ENCODE measurements at places on chromosomes 12 and 14. TPM values are rescaled to one million over a fixed set of nuclear protein-coding genes. Genes with fewer than 3 reads are reported as not detected.

Gene MYF5
- total RNA-seq = not detected

Gene AMHR2
- not detected for total RNA-seq

Gene ADAMTS20
- total RNA-seq = not detected

Gene CHURC1
- total RNA-seq = 50.2 TPM

Gene GSG1
- total RNA-seq = 1.1 TPM

Gene TMEM179
- not detected for total RNA-seq

DNA sequence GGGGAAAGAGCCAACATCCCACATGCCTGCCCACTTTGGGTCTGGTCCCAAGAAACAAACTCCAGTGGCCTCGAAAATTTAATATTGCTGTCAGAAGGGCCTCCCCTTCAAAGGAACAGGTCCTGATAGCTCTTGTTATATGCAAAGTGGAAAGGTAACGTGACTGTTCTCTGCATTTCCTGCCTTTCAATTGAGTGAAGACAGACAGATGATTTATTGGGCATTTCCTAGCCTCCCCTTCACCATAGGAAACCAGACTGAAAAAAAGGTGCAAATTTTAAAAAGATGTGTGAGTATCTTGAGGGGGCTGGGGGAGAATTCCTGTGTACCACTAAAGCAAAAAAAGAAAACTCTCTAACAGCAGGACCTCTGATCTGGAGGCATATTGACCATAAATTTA, 235.2 kb downstream of the ZFP36L1 start:
- no peak overlapping the region for H3K27ac ChIP-seq
- no peak overlapping the region for H3K4me3 ChIP-seq
- no peaks in the 10 kb centered on the region for H3K27me3 ChIP-seq
- no peaks in the 10 kb centered on the region for H3K36me3 ChIP-seq
- peaks cover 45% of the 10 kb centered on the region for H3K4me1 ChIP-seq

- peak overlapping the region; percentile 50 for H3K4me3 ChIP-seq
- peak; percentile 59 for DNase-seq
- no peaks in the 10 kb centered on the region for H3K27me3 ChIP-seq
- peaks cover 7% of the 10 kb centered on the region for H3K36me3 ChIP-seq
- H3K27ac ChIP-seq = peak overlapping the region; percentile 55
- peaks cover 41% of the 10 kb centered on the region for H3K4me1 ChIP-seq
Measured at GRCh38 chr14:24903337-24903736, 146.6 kb downstream of the STXBP6 start.

- no peaks in the 10 kb centered on the region for H3K27me3 ChIP-seq
- no peak overlapping the region for H3K27ac ChIP-seq
- H3K4me1 ChIP-seq = peaks cover 1% of the 10 kb centered on the region
- no peak for DNase-seq
- no peak overlapping the region for H3K4me3 ChIP-seq
Measured at GRCh38 chr12:51488281-51488680, 63.6 kb downstream of the SLC4A8 start.

DNA sequence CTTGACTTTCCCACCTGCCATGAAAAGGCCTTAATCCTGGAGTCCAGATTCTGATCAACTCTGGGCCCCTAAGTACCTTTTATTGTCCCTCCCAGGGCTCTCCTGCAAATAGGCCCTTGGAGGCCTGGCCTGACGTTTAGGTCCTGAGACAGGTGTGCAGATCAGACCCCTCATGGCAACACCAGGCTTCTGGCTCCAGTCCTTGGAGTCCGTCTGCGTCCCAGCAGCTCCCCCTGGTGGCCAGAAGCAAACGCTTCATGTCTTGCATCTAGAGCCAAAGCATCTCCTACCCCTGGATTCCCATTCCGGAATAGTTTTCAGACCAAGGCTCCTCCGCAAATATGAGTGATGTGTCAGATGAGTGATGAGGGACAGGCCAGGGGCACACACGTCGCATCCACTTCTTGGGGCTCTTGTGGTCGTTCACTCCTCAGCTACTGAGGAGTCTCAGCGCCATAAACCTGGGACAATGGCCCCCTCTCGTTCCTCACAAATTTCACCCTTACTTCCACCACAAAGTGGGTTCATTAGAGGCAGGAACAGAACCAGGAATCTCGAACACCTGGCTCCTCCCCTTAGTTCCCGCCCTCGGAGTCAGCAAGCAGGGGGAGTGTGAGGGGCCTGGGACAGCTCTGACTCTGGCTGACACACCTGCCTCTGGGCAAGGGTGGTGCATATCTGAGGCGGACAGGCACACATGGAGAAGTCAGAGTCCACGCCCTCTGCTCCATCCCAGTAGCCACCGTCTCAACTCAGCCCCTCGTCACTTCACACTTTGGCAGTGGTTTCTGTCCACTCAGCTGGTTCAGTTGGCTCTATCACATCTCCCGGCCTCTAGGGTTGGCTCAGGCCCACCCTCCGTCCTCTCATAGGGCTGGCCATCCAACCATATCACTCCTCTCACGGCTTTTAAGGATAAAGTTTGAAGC, 77.9 kb upstream of the PWP1 start:
- no peak overlapping the region for H3K4me3 ChIP-seq
- H3K36me3 ChIP-seq = no peaks in the 10 kb centered on the region
- H3K4me1 ChIP-seq = no peaks in the 10 kb centered on the region
- peaks cover 6% of the 10 kb centered on the region for H3K27me3 ChIP-seq
- DNase-seq = peak; percentile 50

GRCh38 chr12:88643685-88644084, 63.4 kb upstream of the KITLG start:
- H3K4me1 ChIP-seq = peaks cover 25% of the 10 kb centered on the region
- H3K36me3 ChIP-seq = no peaks in the 10 kb centered on the region

DNA sequence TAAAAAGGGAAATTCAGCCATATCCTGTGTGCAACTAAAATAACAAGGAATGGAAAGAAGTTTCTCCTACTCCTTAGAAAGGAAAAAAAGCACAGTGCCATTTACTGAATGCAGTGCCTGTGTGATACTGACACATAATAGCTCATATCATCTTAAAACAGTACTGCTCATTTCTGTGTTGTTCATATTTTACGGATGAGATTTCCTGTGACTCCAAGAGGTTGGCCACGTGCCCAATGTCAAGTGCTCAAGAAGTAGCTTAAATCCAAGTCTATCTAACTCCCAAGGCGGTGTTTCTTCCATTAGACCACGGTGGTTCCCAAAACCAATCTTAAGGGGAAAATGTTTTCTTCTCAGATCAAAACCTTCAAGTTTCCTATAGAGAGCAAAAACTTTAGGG, 20.0 kb downstream of the MAP3K9 start:
- no peak overlapping the region for H3K27ac ChIP-seq
- peak; percentile 39 for DNase-seq
- H3K4me3 ChIP-seq = peak overlapping the region; percentile 25
- H3K27me3 ChIP-seq = peaks cover 18% of the 10 kb centered on the region
- H3K4me1 ChIP-seq = peaks cover 27% of the 10 kb centered on the region

DNA sequence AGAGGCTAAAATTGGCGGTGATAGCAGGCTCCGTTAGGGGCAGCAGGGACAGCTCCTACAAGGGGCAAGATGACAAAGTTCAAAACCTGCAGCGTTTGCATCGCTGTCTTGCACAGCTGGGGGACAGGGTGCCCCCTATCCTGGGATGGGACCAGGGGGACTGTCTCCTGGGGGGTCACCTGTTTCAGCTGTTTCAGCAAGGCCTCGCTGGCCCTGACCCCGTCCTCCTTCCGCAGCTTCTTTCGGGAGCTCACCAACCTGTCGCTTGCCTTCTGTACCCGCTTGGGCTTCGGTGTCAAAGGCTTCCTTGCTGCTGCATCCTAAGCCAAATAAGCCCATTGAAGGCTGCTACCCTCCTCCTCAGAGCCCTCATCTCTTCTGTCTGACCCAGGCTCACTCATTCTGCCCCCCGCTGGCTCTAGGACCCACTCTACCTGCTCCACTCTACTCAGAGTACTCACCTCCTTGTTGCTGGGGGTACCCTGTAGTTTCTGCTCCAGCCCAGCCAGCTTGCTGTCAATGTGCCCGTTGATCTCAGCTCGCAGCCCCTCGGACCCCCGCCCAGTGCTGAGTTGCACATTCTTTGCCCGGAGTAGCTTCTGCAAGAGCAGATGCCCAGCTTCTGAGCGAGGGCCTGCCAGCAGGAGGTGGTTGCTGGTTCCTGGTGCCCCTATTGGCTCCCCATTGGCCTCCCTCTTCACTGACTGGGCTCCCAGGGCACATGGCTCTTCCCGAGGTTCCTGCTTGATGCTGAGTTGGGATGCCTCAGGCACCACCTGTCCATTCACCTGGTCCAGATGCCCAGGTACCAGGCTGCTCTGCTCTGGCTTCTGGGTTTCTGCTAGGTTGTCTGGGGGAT, 12.4 kb upstream of the PRKAG1 start:
- H3K27ac ChIP-seq = peak overlapping the region; percentile 57
- H3K4me3 ChIP-seq = no peak overlapping the region
- no peaks in the 10 kb centered on the region for H3K4me1 ChIP-seq
- peaks cover 27% of the 10 kb centered on the region for H3K36me3 ChIP-seq
- H3K27me3 ChIP-seq = peaks cover 2% of the 10 kb centered on the region

DNA sequence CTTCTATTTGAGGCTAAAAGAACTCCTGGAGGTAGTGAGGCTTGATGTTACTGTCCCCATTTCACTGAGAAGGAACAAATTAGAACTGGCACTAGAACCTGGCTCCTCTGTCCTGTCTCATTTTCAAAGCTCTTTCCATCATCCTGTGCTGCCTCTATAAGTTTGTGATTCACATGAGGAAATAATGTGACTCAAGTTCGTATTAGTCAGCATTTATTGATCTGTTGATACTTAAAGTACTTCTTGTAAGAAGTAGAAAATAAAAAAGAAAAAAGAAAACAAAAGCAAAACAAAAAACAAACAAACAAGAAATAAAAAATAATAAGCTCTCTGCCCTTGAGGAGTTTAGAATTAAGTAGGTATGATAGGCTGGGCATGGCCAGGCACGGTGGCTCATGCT, 2.3 kb upstream of the ESPL1 start:
- no peak overlapping the region for H3K27ac ChIP-seq
- H3K4me1 ChIP-seq = peaks cover 41% of the 10 kb centered on the region
- DNase-seq = no peak
- H3K27me3 ChIP-seq = peaks cover 2% of the 10 kb centered on the region
- H3K36me3 ChIP-seq = peaks cover 8% of the 10 kb centered on the region
- H3K4me3 ChIP-seq = no peak overlapping the region

DNA sequence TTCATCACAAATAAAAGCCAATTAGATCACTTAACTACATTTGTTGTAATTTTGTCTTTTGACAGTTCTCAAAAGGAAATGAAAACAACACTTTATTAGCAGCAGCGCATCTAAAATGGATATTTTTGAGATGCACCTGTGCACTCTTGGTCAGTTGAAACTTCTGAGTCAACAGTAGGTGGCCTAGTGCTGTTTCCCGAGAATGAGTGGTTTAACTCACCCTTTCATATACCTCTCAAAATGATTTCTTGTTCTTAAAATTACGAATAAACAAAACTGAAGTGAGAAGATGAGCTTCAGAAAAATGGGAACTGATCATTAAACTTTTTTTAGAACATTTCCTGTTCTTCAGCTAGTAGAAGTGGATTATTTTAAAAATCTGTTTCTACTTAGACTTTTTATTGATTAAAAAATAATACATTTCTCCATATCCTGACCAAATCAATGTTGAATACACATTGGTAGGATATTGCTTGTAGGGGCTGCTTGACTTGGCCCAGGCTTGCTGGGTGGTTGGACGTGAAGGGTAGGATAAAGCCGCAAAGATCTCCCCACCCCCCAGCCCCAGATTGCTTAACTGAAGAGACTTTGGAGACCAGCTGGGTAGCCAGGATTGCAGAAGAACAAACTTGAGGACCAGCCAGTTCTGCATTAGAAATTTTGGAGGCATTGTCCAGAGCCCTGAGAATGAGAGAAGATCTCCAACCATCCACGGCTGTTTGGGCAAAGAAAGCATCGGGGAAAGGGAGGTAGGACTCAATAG, 22.3 kb upstream of the STK38L start:
- peaks cover 3% of the 10 kb centered on the region for H3K27me3 ChIP-seq
- no peaks in the 10 kb centered on the region for H3K36me3 ChIP-seq
- peaks cover 15% of the 10 kb centered on the region for H3K4me1 ChIP-seq
- no peak for DNase-seq

DNA sequence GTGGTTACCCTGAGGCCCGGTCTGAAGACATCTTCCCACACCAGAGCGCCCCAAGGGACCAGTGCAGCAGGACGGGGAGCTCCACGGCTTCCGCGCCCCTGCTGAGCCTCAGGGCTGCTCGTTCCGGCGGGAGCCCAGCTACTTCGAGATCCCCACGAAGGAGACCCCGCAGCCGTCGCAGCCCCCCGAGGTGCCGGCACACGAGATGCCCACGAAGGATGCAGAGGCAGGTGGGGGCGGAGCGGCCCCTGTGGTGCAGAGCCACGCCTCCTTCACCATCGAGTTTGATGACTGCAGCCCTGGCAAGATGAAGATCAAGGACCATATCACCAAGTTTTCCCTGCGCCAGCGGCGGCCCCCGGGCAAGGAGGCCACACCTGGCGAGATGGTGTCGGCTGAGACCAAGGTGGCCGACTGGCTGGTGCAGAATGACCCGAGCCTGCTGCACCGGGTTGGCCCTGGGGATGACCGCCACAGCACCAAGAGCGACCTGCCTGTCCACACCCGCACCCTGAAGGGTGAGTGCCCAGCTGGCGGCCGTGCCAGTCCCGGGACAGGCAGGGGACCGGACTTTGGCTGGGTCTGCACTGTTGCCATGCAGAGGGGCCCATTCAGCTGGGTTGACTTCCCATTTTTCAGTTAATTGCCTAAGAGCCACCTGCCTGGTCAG, 18.1 kb downstream of the CEP170B start:
- H3K4me1 ChIP-seq = no peaks in the 10 kb centered on the region
- no peak for DNase-seq
- H3K4me3 ChIP-seq = no peak overlapping the region

DNA sequence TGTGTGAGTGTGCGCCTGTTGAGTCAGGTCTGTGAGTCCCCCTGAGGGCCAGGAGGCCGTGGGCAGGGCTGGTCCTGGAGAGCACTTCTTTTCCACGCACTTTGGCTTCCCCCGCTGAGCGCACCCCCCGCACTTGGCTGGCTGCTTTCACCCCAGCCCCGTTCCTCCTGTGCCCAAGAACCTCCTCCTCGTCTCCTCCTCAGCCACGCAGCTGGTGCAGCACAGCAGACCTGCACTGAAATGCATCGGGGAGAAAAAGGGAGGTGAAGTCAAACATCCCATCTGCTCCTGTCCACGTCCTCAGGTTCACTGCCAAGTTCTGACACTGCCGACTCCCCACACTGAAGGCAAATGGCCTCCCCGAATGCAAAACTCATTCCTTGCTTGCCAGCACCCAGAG, 362.7 kb upstream of the SFSWAP start:
- no peak overlapping the region for H3K27ac ChIP-seq
- H3K36me3 ChIP-seq = peaks cover 14% of the 10 kb centered on the region
- H3K4me1 ChIP-seq = no peaks in the 10 kb centered on the region
- H3K4me3 ChIP-seq = no peak overlapping the region

GRCh38 chr12:26469421-26470180, 274.2 kb downstream of the SSPN start:
- no peaks in the 10 kb centered on the region for H3K36me3 ChIP-seq
- H3K27ac ChIP-seq = no peak overlapping the region
- no peak for DNase-seq
- H3K4me1 ChIP-seq = peaks cover 30% of the 10 kb centered on the region

DNA sequence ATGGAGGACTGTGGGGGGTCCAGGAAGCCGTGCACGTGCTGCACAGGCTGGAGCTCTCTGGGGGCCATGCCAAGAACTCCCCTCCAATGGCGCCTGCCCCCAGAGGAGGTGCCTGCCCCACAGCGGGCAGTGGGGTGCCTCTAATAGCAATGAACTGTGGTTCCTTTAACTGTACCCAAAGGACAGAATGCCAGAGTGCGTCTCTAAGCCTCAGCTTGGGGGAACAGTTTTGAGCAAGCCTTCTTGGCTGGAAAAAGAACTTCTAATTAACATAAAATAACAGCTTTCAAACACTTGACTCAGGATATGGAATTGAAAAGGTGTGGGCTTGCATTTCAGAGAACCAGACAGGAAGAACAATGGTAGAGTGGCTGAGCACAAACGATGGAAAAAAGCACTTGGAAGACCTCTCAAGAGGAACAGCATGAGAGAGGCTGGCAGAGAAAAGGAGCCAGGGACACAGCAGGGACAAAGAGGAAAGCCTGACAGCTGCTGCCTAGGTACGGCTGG, 195.6 kb downstream of the TTC7B start:
- H3K27me3 ChIP-seq = no peaks in the 10 kb centered on the region
- peaks cover 32% of the 10 kb centered on the region for H3K4me1 ChIP-seq
- no peak overlapping the region for H3K27ac ChIP-seq
- no peak for DNase-seq

Data from HFFc6 (cell line).